ENCODE measurements at places on chromosomes 13 and 19.

- no peak for DNase-seq
Observed at GRCh38 chr19:35596366-35596999, 10.5 kb downstream of the PMIS2 start.

GRCh38 chr13:112248862-112249592 is 127.1 kb upstream of the SPACA7 start:
- no peak for DNase-seq

DNA sequence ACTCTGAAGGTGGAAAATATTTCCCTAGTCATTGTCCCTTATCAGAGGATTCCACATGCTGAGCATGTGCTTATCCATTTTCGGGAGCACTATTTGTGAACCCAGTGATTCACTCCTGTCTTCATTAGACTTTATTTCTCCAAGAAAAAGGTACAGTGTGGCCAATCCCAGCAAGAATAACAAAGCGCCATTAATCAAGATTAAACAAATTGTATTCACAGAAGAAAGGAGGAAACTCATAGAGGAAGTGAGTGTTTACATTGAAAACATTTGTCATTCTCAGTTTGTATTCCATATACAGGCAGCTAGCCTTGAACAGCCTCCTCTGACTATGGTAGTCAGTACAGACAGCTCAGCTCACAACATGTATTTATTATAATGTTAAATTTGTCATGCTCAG is 1669.9 kb upstream of the SPRY2 start:
- DNase-seq, result no peak

GRCh38 chr13:44368599-44369368 is 4.8 kb upstream of the SERP2 start:
- no peak for DNase-seq

DNA sequence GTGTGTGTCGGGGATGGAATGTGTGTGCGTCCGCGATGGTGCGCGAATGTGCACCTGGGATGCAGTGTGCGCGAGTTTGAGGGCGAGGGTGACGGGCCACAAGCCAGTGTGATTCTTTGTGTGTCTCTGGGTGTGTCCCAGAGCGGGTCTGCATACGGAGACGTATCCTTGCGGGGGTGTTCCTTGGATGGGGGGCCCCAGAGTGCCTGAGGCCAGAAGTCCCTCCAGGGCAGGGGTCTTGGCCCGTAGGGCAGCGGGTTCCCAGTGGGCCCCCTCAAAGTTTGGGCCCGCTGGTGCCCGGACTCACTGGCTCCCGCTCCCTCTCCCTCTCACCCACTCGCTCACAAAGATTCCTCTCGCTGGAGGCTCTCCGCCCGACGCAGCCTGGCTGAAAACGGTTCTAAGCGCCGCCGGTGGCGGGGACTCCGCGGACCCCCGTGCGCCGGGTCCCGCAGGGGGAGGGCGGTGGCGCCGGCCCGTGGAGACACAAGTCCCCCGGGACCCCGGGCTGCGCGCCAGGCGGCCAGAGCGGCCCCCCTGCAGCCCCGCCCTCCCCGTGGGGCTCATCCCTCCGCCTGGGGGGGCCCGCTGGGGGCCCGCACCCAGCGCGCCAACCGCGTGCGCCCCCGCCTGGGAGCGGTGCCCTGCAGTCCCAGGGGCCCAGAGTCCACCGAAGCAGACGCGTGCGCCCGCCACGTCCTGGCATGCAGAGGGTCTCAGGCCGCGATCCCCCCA is 886 bp downstream of the CRLF1 start:
- DNase-seq, result no peak

DNA sequence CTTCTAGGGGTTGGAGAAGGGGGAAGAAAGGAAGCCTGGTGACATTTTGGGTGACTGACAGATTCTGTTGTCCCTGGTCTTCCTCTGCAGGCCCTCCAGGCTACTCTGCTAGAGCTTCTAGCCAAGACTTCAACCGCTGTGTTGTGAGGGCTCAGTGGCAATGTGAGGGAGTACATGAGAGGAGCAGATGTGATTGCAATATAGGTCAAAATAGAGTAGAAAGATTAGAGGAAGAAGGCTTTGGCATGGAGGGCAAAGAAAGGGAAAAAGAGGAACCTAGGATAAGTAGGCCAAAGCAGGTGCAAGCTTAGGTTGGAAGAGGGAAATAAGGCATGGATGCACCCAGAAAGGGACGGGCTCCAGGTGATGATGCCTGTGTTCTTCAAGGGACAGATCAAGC is 216.9 kb downstream of the RGCC start:
- DNase-seq, result no peak

- DNase-seq, result no peak
Observed at GRCh38 chr19:33864311-33864850, 67.7 kb downstream of the KCTD15 start.

- no peak for DNase-seq
Observed at GRCh38 chr19:35105411-35106290, 10.0 kb upstream of the FXYD3 start.

- peak; percentile 73 for DNase-seq
Observed at GRCh38 chr19:49590971-49591730, at the start of gene PRR12. TSS of gene PRR12 (plus strand) at chr19:49591182. CDS start at chr19:49591655, 473 bp downstream.

DNA sequence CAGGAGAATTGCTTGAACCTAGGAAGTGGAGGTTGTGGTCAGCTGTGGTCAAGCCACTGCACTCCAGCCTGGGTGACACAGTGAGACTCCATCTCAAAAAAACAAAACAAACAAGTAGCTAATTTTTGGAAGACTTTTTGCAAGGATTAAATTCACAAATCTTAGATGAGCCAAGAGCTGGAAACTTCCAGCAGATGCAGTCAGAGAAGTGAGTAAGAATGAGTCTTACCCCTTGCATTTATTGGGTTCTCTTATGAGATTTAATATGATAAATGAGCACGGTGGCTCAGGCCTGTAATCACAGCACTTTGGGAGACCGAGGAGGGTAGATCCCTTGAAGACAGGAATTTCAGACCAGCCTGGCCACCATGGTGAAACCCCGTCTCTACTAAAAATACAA is 44.9 kb upstream of the NBEA start:
- no peak for DNase-seq

- no peak for DNase-seq
Observed at GRCh38 chr13:52344108-52344507, 61.9 kb downstream of the THSD1 start.

DNA sequence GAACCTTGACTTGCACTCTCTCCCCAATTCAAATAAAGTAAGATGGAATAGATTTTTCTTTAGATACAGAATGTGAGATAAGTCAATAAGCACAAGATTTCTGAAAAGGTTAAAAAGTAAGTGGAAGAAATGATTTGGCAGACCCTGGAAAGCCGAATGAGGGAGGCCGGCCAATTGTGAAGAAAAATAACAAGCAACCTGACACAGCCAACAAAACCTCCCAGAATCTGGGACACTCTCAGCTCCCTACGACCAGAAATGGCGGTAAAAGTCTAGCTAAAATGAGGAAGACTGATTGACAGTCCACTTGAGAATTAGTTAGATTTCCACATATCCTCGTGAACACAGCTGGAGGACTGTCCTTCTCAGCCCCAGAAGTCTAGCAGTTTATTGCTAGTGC is 85.4 kb downstream of the KLF12 start:
- no peak for DNase-seq

GRCh38 chr13:78680576-78681350 is 21.8 kb upstream of the OBI1 start:
- DNase-seq, result no peak

DNA sequence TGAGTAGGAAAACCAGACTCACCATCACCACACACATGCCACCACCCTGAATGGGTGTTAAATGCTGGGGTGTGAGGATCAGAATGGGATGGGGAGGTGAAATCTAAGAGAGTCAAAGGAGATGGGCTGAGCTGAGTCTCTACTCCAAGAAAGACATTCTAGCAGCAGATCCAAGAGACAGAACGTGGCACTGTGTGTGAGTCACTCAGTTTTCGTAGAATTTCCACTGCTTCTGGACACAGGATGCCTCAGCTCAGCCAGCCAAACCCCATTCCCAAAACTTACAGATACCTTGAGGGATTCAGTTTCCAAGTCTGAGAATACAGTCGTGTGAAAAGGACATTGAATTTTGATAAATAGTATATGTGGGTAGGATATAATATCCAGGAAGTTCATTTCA is 7.3 kb upstream of the CYP2A7 start:
- DNase-seq, result no peak

DNA sequence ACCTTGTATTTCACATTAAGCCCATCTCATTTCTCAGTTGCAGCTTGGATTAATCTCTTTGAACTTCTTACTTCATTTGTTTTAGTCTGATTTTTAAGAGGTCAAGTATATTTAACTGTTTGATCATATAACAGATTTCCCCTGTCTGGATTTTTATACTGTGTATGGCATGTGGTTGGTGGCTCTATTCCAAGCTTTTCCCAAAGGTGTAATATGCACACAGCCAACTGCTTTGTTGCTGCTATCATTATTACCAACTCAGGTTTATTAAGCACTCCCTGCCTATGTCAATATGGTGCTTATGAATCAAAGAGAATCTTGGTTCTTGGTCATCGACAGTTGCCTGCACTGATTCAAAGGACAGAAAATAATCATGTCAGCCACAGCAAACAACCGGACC is 92.6 kb downstream of the RAP2A start:
- no peak for DNase-seq

DNA sequence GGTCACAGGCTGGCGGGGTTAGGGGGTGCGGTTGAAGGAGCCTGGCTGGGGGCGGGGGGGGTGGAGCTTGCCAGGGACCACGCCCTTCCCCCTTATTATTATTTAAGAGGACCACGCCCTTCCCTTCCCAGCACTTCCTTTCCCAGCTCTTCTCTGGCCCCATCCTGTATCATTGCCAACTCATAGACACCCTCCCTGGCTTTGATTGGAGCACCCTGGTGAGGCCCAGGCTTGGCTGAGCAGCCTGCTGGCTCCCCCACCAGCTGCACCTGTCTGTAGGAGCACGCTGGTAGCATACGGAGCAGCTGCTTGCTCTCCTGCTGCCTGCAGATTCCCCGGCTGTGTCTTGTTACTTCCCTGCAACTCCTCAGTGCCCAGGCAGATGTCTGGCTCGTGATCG is 62.5 kb upstream of the PDX1 start:
- DNase-seq, result no peak

- DNase-seq, result no peak
Observed at GRCh38 chr13:70218618-70219017, 110.4 kb upstream of the KLHL1 start.

GRCh38 chr13:95411428-95412040 is 110.3 kb upstream of the ABCC4 start:
- DNase-seq, result no peak

- DNase-seq, result no peak
Observed at GRCh38 chr19:37079238-37079637, 1.0 kb downstream of the ZNF420 start.

DNA sequence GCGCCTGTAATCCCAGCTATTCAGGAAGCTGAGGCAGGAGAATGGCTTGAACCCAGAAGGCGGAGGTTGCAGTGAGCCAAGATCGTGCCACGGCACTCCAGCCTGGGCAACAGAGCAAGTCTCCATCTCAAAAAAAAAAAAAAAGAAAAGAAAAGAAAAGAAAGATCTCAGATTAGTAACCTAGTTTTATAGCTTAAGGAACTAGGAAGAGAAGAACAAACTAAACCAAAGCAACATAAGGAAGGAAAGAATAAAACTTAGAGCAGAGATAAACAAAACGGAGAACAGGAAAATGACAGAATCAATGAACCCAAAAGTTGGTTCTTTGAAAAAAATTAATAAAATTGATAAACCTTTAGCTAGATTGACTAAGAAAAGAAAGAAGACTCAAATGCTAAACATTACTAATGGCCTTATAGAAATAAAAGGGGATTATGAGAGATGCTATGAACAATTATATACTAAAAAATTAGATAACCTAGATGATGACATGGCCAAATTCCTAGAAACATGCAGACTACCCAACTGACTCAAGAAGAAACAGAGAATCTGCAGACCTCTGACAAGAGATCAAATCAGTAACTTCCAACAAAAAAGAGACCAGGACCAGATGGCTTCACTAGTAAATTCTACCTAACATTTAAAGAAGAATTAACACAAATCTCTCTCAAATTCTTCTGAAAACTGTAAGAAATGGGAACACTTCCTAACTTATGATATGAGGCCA is 68.2 kb downstream of the CDADC1 start:
- no peak for DNase-seq

DNA sequence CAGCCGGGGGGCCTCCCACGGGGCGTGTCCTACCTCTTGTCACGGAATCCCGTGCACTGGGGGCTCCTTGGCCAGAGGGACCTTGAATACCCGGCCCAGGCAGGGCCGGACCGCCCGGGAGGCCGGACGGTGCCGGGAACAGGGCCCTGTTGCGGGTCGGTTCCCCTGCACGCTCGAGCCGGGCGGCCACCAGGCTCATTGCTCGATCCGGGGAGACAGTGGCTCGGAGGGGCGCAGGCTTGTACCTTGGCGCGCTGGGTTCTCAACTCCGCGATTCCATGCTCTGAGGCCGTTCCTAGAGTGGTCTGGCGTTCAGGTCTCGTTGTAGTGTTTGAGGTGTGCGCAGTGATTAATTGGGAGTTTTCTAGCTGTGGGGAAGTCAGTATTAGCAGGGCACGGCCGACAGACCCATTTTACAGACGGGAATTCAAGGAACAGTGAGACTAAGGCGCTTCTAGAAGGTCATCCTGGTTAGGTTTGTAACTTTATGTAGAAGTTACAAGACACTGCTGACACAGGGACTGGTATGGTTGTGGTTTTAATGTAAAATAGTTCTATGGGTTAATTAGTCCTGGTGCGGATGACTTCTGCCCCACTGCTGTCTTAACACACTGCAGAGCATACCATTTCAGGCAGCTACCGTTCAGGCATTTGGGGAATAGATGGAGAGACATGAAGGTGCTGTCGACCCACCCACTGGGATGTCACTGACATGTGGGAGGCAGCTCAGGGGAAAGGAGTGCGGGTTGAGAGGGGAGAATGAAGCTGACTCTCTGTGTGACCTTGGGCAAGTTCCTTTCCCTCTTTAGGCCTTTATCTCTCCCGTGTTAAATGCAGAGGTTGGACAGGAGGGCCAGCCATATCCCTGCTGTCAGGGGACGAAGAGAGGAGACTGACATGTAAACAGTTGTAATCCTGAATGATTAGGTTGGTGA is 592 bp downstream of the CLPTM1 start:
- no peak for DNase-seq

DNA sequence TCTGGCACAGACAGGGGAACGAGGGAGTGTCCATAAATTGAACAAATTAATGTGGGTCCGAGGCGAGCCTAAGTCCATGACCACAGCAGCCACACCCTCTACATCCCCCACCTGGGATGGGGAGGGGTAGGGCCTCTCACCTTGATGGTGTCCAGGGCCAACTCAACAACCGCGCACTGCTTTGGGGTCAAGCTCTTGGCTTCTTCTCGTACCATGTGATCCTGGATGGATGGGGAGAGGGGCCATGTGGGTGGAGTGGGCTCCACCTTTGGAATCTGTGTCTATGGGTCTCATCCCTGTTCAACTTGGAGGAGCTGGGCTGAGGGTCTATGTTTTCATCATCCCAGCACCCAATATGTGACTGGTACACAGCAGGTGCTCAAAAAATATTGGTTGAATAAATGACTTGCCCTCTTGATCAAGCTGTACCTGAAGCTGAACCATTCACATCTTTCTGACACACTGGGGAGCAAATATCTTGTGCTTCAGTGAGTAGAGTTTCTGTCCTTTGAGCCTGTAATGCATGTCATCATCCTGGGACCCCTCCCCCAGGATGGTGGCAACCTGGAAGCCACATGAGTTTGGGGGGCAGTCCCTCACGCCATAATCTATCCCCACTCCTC is 62.9 kb downstream of the COLGALT1 start:
- DNase-seq, result no peak

All from nucleus accumbens (tissue), 56 donors.